DMS79 treated with DMSO at 0.1 percent for 48 hours (cell line): ENCODE measurements at places on chromosomes 3 and 15.

GRCh38 chr3:107892955-107893624 is 197.7 kb downstream of the CD47 start:
- DNase-seq, result no peak

GRCh38 chr3:158333736-158334135 is 223.8 kb downstream of the RSRC1 start:
- no peak for DNase-seq

DNA sequence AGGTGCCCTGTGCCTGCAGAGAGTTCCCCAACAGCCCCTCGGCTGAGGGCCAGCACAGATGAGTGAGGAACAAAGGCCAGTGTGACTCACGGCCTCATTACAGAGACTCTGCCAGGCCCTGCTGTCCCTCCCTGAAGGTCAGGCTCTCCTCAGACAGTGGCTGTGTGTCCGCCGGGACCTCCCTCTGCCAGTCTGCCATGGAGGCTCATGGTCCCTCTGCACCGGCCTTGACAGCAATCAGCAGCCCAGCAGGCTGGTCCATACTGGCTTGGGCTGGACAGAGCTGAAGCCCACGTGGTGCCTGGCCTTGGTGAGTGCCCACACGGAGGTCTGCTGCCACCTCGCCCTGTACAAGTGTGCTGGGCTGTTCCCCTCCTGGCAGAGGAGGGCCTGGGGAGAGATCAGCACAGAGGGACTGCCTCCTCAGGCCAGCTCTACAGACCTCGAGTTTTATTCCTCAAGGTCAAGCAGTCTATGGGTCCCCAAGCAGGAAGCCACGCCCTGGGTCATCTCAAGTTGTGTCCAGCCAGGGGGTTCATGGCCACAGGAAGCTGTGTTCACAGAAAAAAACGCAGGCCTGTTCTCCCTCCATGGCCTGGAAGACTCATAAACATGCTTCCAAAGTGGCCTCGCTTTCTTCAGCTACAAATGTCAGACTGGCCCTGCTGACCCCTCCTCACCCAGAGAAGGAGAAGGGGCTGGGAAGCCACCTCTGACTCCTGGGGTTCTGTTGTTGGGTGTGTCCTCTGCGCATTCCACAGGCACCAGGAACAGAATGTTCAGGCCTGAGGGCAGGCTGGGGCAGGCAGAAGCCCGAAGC is 27.0 kb downstream of the SLC41A3 start:
- no peak for DNase-seq

DNA sequence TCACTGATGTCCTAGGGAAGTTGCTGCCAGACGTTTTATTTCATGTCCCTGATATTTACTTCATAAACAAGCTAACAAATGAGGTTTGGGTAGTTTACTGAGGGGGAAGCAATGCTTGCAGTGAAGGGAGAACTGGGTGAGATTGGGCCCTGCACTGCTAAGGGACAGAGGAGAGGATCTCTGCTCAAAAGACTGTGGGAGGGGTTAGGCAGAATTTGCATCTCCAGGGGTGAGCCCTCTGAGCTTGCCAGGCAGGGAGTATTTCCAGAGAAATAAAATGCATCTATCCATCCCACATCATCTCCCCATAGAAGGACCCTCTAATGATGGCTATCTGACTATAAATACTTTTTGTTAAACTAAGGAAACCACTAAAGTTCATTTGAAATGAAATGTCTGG is 215.6 kb downstream of the CBLB start:
- no peak for DNase-seq

GRCh38 chr3:150653110-150653561 is 50.0 kb downstream of the SELENOT start:
- no peak for DNase-seq

- DNase-seq, result peak; percentile 66
These were observed 33.9 kb downstream of the GRK7 start for GRCh38 chr3:141796889-141797781.

DNA sequence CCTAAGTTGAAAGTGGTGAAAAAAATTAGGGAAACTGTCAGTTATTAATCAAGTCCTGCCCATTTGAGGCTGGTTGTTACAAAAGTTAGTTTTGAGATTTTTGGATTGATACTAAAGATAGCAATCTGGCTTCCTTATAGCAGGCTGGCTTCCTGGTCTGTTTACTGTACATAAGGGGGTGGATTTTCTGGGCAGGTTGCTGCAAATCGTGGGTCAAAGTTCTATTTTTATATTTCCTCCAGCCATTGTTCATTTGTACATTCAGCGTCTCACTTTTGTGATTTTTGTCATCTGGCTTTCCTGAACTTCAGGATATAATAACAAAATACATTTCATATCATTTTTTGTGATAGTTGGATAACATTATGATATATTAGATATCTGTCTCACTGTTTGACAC is 49.5 kb downstream of the CLDN1 start:
- DNase-seq, result no peak

DNA sequence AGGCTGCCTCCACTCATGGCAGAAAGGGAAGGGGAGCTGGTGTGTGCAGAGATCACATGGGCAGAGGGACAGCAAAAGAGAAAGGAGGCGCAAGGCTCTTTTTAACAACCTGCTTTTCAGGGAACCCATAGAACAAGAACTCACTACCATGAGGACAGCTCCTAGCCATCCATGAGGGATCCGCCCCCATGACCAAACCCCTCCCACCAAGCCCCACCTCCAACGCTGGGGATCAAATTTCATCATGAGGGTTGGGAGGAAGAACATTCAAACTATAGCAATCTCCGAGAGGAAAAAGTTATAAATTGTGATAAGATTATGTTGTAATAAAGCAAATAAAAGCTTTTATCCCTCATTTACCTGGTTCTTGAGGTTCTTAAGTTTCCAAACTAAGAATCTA is 84.7 kb upstream of the LMCD1 start:
- no peak for DNase-seq

- DNase-seq, result no peak
These were observed 31.8 kb downstream of the PCOLCE2 start for GRCh38 chr3:142857056-142857455.

- DNase-seq, result no peak
These were observed 118.5 kb downstream of the MFSD1 start for GRCh38 chr3:158920371-158920770.

- no peak for DNase-seq
These were observed 36.7 kb upstream of the AP4E1 start for GRCh38 chr15:50871832-50872231.

DNA sequence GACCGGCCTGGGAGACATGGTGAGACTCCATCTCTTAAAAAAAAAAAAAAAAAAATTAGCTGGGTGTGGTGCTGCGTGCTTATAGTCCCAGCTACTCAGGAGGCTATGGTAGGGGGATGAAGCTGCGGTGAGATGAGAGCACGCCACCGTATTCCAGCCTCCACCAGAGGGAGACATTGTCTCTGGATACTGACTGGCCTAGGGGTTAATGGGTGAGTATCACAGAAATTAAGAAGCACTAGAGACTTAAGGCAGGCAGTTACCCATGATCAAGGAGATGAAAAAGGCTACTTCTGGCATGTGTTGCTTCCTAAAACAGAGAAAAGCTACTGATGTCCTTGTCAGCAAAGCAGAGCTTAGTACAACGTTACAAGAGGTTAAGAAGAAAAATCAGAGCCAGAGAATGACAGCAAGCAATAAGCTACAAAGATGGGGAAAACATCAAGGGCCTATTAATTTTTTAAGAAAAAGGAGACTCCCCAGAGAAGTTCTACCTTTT is 8.6 kb downstream of the TFRC start:
- DNase-seq, result peak; percentile 79

DNA sequence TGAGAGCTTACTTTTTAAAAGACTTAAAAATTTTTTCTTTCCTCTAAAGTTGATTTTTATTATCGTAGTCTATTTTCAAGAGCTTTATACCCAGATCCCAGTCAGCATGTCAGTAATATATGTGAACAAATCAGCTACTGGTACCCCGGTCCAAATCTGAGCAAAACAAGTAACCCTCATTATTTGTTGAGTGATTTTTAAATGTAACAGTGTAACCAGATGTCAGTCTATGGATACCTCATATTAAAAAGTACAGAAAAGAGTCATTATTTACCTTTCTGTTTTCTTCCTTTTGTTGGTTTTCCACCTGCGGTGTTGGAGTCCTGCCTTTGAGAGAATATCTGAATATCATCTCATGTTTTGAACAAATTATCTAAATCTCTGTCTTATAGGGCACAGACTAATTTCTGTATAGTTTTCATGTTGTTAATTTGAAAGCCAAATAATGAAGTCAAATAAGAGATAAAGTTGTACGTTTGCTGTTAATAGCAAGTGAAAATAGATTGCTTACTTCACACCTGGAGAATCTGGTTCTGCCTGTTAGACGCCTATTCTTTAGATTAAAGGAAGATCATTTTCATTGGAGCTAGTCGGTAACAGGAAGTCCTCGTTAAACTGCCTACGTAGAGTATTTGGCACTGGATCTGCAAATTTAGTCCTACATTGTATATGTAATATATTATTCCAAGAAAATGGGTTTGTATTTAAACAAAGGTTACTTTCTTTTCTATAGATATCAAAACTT is at the start of gene STX19:
STX19 (minus strand) TSS at position 505 of the 745 bp plus-strand sequence. CDS start 13,328 bp downstream, outside the sequence.
- DNase-seq, result no peak

DNA sequence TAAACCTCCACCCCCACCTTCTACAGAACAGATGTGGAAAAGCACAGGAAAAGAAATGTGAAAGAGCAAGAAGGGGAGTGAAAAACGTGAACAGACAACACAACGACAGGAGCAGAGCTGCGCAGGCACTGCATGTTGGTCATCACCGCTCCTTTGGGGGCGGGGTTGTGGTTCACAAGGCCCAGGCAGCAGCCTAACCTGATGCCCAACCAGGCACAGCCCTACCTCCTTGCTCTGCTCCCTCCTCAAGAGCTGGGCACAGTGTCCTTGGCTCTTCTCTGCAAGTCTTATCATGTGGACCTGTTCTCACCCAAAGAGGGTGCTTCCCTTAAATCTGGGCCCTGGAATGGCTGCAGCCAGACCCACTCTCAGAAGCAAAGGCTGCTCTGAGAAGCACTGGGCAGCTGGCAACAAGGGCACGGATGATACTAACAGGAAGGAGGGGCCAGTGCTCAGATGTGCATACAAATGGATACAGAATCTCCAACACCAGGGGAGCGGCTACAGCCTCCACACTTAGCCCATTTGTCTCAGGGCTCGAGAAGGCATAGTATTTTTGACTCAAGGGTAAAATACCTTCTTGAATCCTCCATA is 64.6 kb downstream of the DHX30 start:
- no peak for DNase-seq

- no peak for DNase-seq
These were observed 27.7 kb downstream of the OXSM start for GRCh38 chr3:25817638-25818037.

DNA sequence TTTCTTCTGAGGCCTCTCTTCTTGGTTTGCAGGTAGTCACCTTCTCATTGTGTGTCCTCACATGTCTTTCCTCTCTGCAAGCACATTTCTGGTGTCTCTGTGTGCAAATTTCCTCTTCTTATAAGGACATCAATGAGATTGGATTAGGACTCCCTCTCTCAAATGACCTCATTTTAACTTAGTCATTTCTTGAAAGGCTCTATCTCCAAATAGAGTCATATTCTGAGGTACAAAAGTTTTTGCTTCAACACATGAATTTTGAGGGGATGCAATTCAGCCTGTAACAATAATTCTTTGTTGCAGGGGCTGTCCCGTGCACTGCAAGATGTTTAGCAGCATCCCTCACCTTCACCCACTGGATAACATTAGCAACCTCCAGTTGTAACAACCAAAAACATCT is 115.0 kb upstream of the DCBLD2 start:
- no peak for DNase-seq

DNA sequence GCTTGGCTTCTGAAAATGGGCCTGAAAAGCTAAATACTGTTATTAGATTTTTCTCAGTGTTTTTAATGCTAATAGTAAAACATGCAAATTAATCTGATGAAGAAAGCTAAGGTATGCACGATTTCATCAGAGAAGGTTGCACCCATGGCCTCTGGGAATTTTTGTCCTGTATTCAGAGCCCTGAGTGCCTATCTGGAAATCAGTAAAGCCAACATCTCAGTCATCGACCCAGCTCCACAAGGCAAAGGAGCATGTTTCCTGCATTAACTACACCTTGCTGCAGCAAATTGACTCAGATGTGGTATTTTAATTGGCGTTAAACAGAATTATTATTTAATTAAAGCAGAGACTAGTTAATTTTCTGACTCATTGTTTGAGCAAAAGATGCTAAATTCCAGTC is 49.0 kb upstream of the TP63 start:
- no peak for DNase-seq

DNA sequence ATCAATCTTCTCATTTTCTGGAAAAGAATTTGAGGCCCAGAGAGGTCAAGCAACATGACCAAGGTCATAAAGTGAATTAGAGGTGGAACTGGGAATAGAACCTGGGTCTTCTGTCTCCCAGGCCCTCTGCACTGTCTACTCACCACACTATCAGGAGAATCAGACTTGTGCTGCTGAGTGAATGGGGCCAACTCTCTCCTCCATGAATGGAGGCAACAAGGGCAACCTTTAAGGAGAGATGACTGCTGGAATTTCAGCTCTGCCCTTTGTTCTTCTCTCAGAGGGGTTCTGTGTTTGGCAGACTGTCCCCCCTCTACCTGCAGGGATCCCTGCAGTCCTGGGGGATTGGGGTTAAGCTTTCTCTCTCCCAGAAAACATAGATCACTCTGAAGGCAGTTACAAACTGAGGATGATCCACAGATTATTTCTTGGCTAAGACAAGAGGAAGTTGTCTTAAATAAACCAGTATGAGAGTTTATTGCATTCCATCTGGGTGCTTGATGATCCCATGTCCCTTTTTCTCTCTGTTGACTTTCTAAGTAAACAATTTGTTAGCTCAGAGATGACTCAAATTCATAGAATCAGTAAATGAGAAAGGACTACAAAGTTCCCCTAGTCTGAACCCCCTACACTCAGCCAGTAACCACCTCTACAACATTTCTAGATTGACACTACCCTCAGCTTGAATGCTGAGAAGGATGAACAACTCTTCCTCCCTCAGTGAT is 99.0 kb upstream of the LIPC start:
- DNase-seq, result no peak

- no peak for DNase-seq
These were observed 42.3 kb downstream of the NEK10 start for GRCh38 chr3:27326629-27327545.

DNA sequence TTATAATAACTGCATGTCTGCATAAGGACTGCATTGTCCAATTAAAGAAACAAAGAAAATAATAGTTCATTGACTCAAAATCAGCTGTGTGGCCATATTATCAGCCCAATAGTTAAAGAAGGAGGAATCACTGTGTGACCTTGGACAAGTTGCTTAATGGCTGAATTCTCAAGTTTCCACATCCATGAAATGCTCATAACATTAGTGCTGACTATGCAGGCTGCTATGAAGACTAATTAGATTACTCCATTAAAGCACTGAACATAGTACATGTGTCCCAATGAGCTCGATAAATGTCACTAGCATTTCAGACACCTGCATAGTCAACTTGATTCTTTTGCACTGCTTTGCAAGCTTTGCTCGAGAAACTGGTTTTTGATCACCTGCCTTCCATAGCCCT is 111.1 kb upstream of the WNT5A start:
- DNase-seq, result no peak
